Activated CD4-positive, alpha-beta T cell treated with anti-CD3 and anti-CD28 coated beads for 4 hours (primary cell): ENCODE measurements at places on chromosomes 7 and 10.

DNA sequence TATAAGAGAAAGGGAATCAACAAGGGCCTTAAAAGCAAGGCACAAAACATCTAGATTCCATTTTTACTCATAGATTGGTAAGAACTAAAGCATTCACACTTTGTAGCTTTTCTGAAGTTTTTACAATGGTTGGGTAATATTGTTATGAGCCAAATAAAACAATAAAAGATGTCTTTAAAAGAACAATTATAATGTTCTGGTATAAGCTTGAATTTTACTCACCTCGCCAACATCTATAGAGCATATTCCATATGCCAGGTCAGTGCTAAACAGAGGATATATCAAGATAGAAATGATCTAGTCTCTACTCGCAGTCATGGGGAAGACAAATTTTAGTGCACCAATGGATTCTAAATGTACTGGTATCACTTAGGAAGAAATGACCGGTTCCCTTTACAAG lies 11.9 kb downstream of the STEAP1 start:
- DNase-seq: no peak

GRCh38 chr10:17200001-17200911 lies 1.2 kb downstream of the TRDMT1 start:
- DNase-seq: no peak

- no peak for DNase-seq
Observed at GRCh38 chr10:92011560-92012214, 88.1 kb downstream of the BTAF1 start.

DNA sequence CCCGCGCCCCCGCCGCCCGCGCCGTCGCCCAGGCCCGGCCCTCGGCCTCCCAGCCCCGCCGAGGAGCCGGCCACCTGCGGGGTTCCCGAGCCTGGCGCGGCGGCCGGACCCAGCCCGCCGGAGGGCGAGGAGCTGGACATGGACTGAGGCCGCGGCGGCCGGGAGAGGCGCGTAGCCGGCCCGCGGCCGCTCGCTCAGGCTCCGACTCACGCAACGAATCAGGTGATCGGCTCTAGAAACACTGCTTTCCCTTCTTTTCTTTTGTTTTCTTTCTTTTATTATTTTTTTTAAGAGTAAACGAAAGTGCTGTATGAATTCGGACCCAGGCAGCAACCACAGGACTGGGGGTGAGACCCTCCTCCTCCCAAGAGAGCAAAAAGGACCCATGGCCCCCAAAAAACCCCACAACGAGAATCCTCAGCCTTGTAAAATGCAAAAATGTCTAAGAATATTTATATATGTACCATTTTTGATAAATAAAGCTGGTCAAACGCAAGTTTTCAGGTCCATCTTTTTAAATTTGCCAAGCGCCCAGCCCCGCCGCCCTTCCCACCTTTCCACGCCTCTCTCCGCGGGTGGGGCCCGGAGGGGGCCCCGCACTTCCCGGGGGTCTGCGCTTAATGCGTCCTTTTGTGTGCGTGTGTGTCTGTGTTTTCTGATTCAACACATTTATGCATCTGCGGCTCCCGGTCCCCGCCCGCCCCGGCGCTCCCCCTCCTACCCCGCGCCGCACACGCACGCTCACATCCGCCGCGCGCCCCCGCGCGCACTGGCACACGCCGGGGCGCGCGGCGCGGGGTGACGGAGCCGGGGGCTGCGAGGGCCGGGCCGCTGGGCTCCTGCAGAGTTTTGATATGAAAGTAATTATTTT lies 4.4 kb downstream of the UNCX start:
- no peak for DNase-seq

DNA sequence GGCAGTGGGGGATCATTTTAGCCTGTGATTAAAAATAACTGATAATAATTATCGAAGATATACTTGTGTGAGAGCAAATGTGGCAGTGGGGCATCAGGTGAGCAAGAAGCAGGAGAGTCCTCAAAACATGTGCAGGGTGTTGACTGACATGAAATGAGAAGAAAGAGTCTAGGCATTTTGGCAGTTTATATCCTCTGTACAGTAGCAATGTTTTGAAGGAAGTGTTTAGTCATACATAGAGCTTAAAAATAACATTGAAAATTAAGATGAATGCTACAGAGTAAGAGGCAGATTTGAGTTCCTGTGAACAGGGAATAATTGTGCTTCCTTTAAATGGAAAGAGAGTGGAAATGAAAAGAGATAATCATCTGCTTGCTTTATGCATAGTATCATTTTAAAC lies 47.4 kb downstream of the VPS50 start:
- no peak for DNase-seq

- DNase-seq: no peak
Observed at GRCh38 chr10:26291721-26292480, 75.3 kb downstream of the GAD2 start.

DNA sequence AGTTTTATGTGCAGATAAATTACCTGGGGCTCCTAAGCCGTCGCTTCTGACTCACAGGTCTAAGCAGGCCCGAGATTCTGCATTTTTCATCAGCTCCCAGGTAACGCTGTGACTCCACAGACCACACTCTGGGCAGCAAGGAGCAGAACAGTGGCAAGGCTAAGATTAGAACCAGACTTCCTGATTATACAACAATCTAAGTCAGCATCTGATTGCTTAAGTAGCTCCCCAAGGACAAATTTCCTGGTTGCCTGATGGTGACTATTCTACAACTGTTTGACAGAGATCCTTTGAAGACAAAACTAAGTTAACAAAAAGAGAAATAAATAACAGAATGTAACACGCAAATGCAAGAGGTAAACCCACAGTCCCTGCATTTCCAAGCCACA lies 69.0 kb downstream of the CREB3L2 start:
- no peak for DNase-seq

DNA sequence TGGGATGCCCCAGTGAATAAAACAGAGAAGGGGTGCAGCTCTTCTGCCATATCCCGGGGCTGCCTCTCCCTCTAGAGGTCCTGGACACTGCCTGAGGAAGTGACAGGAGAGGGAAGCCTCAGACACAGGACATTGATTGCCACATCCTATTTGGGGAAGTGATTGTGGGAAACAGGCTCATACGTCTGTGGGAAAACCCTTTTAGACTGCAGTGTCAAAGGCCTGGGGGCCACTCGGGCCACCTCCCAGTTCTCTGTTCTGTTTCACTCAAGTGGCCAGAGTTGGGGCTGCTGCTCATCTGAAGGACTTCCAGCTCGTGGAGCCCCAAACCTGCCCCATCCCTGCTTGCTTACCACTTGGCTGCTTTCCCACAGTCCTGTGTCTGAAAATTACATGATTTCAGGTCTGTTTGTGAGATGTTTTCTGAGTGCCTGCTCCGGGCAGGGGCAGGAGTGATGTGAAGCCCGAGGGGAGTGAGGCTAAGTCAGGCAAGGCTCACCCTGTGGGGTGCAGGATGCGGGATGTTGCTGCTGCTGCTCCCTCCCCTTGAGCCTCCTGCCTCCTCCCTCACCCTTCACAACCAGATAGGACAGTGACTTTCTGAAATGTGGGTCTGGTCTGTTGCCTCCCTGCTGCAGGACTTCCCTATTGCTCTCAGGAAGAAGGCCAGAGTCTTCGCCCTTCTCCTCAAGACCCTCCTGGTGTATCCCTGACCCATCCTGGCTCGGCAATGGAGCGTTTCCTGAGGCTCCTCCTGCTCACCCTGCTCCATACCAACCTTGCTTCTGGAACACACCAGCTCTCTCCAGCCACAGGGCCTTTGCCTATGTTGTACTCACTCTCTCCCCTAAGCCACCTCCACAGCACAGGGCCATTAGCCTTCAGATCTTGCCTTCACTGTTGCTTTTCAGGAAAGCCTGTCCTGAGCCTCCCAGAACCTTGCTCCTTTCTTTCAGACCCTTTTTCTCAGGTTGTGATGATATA lies 58.4 kb downstream of the NEURL1 start:
- DNase-seq: no peak

DNA sequence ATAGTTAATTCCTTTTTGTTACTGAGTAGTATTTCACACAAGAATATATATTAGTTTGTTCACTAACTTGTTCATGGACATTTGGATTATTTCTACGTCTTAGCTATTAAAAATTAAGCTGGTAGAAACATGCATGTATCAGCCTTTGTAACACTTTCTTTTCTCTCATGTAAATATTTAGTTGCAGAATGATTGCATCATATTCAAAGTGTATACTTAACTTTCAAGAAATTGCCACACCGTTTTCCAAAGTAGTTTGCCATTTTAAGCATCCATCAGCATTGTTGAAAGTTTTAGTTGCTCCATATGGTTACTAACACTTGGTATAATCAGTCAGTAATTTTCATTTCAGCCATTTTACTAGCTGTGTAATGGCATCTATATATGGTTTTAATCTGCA lies 666.9 kb downstream of the NXPH1 start:
- DNase-seq: no peak

DNA sequence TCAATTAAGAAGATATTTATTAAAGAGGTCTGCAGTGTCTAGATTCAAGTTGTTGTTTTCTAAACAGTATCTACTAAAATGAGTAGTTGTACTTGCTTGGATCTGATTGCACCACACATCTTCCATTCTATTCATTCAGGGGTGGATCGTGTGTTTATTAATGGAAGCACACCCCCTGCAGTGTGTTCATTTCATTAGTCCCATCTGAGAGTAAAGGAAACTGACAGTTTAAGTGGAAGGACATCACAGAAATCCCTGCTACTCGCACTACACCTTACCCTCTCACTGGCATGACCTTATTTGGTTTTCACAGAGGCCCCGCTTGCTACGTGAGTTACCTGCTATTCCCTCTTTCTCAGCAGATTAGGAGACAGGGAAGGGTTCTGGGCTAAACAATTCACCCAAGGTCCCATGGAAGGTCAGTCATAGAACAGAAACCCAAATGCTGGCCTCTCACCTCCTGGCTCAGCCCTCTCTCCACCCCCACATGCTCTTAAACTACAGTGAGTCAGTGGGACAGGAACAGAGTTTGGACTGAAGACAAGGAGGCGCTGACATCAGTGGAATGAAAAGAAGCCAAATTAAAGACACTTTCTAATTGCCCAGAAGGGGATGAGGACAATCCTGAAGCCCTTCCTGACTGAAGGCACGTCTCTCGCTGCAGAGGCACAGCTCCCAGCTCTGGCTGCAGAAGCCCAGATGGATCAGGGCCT lies 369.2 kb upstream of the NRP1 start:
- no peak for DNase-seq

DNA sequence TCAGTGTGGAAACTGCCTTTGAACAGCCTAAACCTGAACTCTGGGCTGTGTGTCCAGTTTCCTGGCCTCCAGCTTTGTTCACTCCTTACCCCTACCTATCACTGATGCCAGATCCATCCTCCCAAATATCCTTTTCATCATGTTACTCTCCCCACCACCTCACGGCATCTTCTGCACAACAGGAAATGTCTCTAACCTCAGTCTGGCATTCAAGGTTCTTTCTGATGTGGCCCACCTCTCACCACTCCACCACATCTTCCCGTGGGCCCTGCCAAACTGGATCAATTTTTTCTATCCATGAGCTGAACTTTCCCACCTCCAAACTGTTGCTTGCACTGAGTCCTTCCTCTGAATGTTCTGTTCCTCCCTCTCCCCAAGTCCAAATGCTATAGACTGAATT lies 35.8 kb upstream of the MAP3K8 start:
- DNase-seq: no peak

- DNase-seq: no peak
Observed at GRCh38 chr7:90461219-90461618, 8.2 kb upstream of the PTTG1IP2 start.

DNA sequence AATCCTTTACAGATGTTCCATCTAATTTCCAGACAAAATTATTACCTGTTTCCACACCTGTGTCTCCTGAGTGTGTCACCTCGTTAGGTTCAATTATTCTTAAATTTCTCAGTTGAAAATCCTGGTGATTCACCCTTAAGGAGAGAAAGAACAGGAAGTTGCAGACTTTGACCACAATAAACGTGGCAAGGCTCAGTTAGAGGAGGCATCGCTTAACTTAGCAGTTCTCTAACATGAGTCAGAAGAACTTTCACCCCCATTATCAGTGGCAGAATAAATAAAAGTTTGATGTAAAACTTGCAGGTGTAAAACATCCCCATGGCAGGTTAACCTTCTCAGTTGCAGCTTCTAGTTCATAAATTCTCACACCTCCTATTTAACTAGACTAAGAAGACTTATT lies 8.3 kb downstream of the XPNPEP1 start:
- peak; percentile 56 for DNase-seq

GRCh38 chr10:48939790-48940325 lies at the start of gene LRRC18:
Gene LRRC18 (minus strand): TSS chr10:48939840. CDS start chr10:48914155, 25,685 bp downstream.
- DNase-seq: no peak

- DNase-seq: no peak
Observed at GRCh38 chr10:69721690-69722310, 79.9 kb upstream of the COL13A1 start.

GRCh38 chr10:34523017-34523767 lies 291.9 kb downstream of the PARD3 start:
- DNase-seq: no peak

DNA sequence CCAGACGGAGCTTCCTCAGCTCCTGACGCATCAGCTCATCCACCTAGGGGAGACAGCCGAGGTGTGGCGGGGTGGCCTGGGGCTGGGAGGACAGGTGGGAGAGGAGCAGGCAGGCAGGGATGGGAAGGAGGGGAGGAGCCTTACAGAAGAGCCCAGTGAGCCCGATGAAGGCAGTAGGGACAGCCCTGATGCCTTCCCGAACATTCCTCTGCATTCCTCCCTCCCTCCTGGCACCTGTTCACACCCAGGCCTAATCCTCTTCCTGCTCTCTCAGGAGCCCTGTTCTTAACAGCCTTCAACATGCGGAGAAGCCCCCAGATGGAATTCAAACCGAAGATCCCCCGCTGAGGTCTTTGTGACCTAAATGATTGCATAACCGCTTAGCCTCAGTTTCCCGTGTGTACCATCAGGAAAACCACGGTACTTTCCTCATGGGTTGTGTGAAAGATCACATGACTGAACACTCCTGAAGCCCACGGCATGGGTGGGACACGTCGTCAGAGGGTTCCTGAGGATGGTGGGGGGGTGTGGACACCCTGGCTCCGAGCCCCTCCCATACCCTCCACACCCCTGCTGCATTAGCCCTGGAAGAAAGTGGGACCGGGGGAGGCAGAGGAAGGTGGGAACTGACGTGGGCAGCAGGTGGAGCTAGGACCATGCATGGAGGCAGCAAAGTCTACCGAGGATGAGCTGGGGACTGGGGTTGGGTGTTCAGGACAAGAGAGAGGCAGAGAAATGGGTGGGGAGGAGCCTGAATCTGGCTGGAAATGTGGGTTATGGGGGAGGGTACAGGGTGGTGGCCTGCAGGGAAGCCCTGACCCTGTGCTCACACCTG lies 8.8 kb upstream of the ASB10 start:
- DNase-seq: no peak

- DNase-seq: no peak
Observed at GRCh38 chr10:79407811-79408795, 37.3 kb downstream of the ZCCHC24 start.

DNA sequence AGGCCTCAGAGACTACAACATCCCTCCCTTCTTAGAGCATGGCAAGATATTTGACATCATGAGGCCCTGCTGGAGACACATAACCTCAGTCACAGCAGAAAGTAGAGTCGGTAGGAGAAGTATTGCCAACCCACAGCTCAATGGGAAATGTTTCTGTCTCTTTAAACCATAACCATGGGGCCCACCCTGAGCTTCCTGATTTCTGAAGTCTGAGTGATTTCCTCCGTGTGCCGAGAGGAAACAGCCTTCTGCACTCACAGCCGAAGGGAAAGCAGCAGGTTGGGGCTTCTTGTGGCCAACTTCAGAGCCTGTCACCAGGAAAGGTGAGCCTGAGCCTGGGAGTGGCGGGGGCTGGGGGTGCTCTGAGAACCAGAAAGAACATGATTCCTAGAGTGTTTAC lies at the start of gene GIMAP1:
TSS of gene GIMAP1 (plus strand) at position 246 of the 400 bp plus-strand sequence. CDS start 2,435 bp downstream, outside the sequence.
- peak; percentile 64 for DNase-seq
